ENCODE measurements at places on chromosomes 4 and X.

- no peak for DNase-seq
These were observed 145.7 kb upstream of the ESX1 start for GRCh38 chrX:104400387-104400786.

- no peak for DNase-seq
These were observed 25.3 kb downstream of the GPM6B start for GRCh38 chrX:13791559-13791958.

DNA sequence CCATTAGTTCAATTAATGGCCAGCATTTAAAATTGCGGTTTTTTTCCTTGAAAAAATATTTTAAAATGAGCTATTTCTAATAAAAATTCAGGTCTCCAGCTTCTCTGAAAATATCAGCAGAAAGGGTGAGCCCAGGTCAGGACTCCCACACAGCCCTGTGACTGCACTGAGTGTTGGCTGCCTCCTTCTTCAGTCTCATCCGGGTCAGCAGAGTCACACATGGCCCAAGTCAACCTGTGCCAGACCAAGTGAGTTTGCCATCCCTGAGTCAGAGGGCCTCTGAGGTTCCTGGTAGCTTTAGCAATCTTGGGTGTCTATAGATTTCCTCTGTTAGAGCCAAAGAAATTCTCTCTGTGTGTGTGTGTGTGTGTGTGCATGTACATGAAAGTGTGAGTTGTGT lies 22.1 kb upstream of the MSX1 start:
- DNase-seq: no peak

DNA sequence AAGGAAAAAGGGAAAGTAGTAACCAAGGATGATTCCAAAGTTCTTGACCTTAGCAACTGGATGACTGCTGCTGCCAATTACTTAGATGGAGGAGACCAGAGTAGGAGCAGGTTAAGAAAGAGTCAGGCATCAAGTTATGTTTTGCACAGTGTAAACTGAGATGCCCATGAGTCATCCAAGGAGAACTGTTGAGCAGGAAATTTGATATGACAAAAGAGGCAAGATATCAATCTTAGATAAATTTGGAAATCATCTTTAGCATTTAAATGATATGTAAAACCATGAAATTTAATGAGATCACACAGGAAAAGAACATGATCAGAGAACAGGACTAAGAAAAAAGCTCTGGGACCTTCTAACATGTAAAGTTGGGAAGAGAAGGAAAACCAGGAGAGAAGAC lies 361.3 kb downstream of the OPHN1 start:
- no peak for DNase-seq

DNA sequence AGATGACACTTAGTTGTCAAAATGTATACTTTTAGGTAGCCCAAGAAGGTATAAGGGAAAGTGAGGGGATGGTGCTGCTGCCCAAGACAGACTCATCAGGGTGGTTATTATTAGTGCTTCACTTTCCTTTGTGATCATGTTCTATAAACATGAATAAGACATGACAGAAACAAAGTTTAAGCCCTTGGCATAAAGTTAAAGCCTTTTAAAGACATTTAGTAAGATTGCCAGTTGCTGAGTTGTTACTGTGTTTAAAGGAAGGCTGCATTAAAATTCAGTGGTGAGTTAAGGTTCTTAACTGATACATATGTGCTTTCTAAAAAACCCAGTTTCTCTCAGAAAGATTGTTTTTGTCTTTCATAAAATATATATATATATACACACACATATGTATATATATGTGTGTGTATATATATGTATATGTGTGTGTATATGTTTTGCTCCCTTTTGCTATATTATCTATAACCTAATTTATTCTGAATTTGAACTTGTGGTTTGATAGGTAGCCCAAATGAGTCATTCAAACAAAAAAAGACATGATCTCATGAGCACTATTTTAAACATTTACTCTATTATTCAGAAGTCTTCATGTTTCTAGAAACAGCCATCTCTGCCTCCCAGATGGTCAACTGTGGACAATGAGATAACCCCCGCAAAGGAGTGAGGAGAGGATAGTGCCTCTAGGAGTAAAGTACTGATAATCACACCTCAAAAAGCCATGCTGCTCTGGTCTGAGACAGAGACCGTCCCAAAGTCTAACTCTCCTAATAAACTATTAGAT lies 98.1 kb upstream of the OTUD4 start:
- DNase-seq: no peak

- DNase-seq: no peak
These were observed 18.3 kb downstream of the SORBS2 start for GRCh38 chr4:185793716-185794115.

DNA sequence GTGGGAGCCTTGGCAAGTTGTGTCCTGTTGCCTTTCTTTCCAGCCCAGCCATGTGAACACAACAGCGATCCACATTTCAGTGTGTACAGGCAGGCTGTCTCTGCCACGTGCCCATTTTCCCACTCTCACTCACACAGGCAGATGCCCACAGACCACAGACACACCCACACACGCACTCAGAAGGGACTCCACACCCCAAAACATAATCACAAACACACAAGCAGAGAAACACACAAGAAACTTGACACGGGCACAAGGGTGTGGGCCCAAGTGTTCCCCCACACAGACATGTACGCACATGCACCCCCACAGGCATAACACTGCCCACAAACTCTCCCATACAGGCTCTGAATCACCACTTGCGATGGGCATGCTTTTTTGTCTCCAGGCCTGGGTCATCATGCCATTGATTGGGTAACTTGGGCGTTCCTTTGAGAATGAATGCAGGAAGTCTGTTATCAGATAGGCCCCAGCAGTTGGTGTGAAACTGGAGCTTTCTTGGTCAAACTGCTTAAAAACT lies 84.3 kb downstream of the NBDY start:
- no peak for DNase-seq

DNA sequence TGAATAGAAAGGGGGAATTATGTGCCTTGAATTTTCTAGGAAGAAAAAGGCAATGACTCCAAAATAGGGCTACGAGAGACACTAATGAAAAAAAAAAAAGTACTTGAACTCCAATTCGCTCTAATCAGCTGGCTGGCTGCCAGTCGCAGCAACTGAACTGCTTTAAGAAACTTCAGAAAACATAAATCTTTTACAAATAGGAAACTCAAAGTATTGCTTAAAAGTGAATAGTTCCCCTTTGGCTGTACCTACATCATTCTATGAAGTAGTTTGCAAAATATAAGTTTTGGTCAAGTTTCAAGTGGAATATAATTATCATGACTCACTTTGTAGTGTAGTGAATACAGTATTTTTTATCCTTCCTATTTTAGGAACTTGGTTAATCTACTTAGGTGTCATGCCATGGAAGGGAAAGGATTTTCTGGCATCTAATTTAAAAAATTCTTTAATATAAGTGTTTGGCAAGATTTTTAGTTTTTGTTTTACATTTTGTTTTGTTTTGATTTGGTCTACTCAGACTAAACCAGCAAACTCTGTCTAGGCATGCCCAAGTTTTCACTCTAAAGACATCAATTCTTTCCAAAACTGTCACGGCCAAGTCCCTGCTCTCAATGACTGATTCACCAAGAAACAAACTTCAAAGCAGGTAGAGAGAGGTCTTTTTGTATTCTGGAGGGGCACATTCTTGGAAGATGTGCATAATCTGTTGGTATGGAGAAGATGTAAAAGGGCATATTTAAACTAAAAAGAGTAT lies 382.4 kb upstream of the GALNT7 start:
- DNase-seq: no peak

GRCh38 chr4:94841864-94842221 lies 84.1 kb downstream of the BMPR1B start:
- DNase-seq: no peak

DNA sequence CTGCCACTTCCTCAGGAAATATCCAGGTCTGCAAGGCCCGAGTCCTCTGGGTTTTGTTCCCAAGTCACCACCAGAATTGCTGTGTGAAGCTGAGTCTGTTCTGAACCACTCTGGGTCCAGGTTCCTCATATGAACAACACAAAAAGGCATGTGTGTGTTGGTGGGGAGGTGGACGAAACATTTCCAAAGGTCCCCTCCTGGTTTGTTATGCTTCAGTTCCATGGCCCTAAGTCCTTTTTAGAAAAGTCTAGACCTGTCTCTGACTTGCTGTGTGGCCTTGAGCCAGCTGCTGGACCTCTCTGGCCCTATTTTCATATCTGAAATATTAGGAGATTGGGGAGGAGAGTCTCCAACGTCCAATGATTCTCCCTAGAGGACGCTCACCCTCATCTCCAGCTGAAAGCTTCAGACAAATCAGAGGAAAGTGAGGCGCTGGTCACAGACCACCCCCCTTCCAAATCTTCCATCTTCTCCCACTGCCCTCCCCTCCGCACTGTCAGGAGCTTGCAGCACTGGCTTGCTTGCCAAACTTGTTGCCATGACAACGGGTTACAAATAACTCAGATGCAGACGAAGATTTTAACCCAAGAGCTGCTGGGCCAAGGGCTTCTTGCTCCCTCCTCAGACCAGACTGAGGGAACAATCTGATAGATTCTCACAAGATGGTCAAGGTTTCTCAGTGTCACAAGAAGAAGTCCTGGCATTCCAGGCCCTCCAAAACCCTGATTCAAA lies 64.5 kb downstream of the SMC1A start:
- peak; percentile 53 for DNase-seq

DNA sequence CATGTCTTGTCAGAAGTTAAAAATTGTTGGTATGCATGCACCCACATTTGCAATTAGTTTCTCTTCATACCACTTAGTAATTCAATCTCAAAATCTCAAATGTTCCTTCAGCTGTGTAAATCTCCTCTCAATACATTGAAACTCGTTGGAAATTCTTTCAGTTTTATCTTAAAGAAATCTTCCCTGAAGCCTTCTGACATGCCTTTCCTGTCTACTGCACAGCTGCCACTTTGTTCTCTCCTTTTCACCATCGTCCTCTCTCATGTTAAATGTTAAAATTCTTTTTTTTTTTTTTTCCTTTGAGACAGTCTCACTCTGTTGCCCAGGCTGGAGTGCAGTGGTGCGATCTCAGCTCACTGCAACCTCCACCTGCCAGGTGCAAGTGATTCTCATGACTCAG lies 30.9 kb downstream of the MCUB start:
- DNase-seq: no peak

- DNase-seq: no peak
These were observed 24.3 kb downstream of the TMEM255A start for GRCh38 chrX:120286733-120287512.

- DNase-seq: no peak
These were observed at the start of gene TDO2 for GRCh38 chr4:155903453-155903852. Gene TDO2 (plus strand): TSS chr4:155903696. CDS start chr4:155903759, 63 bp downstream.

GRCh38 chr4:14934704-14935390 lies 67.4 kb upstream of the CPEB2 start:
- no peak for DNase-seq

- no peak for DNase-seq
These were observed 37.8 kb upstream of the GPR101 start for GRCh38 chrX:137071596-137071995.

DNA sequence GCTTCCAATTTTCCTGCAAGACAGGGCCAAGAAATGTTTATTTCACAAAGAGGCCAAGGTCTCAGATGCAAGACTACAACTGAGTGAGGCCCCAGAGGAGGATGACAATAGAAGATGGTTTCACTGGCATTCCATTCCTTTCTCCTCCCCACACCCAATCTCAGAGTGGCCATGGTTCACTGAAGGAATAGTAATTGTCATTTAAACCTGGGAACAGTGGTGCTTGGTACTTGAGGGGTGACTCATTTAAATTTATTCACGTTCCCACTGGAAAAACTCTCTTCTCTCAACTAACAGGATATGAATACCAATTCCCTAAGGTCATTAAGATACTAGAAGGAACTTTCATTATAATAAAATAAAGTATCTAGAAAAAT lies 35.3 kb upstream of the CXCL8 start:
- no peak for DNase-seq

DNA sequence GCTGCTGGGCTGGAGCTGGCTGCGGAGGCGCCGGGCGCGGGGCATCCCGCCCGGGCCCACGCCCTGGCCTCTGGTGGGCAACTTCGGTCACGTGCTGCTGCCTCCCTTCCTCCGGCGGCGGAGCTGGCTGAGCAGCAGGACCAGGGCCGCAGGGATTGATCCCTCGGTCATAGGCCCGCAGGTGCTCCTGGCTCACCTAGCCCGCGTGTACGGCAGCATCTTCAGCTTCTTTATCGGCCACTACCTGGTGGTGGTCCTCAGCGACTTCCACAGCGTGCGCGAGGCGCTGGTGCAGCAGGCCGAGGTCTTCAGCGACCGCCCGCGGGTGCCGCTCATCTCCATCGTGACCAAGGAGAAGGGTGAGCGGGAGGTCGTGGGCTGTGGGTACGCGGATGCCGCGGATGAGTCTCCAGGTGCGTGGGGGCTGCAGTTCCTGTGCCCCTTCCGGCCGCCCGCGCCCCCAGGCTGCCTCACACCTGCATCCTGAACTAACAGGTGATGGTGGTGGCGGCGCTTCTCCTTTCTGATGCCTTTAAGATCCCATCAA lies 499 bp downstream of the CYP2U1 start:
- peak; percentile 32 for DNase-seq

- DNase-seq: peak; percentile 57
These were observed at the start of gene PRKG2 for GRCh38 chr4:81214881-81215868. Gene PRKG2 (minus strand): TSS chr4:81215222. CDS start chr4:81205047, 10,175 bp downstream.

DNA sequence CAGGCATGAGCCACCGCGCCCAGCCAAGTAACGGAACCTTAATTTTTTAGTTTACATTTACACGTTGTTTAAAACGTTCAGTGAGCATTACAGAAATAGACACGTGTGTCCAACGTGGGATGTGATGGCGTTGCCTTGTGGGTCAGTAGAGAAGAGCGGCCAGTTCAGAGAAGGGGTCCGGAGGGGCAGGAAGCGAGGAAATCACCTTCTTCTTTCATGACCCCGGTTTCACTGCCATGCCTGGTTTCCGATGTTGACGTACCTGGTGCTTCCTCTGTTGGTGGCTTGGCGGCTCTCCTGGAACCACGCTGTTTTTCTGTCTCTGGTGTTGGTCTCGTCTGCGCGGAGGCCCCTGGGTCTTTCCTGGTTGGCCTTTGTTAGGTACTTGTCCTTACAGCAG lies 42.8 kb downstream of the PCGF3 start:
- no peak for DNase-seq

DNA sequence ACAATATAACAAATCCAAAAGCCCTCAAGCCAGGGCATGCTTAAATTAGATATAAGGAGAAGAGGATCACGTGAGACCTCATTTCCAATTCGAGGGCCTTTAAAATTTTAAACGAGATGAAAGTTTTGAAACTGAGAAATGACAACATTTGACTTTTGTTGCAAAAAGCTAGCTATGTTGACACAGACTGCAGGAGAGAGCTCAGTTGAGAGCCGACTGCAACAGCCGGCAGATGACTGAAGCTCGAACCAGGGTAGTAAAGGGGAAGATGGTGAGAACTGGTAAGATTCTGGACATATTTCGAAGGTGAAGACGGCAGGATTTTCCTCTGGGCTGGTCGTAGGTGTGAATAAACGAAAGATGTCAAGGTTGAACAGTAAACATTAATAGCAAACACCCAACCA lies 773 bp downstream of the PRMT9 start:
- no peak for DNase-seq

DNA sequence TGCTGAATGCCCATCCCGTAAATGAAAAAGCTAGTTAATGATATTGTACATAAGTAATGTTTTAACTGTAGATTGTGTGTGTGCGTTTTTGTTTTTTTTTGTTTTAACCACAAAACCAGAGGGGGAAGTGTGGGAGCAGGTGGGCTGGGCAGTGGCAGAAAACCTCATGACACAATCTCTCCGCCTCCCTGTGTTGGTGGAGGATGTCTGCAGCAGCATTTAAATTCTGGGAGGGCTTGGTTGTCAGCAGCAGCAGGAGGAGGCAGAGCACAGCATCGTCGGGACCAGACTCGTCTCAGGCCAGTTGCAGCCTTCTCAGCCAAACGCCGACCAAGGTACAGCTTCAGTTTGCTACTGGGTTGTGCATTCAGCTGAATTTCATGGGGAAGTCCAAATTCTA lies at the start of gene SPP1:
Gene SPP1 (plus strand): TSS at position 249 of the 400 bp plus-strand sequence. CDS start 1,182 bp downstream, outside the sequence.
- peak; percentile 48 for DNase-seq
